ENCODE measurements at places on chromosomes 7 and 10.
A peak's percentile ranks its signal among the peaks of the same experiment; 100 is the strongest.

- DNase-seq = no peak
- no peaks in the 10 kb centered on the region for H3K27me3 ChIP-seq
- no peak overlapping the region for H3K4me3 ChIP-seq
- H3K27ac ChIP-seq = no peak overlapping the region
- H3K4me1 ChIP-seq = no peaks in the 10 kb centered on the region
Observed at GRCh38 chr7:70645279-70645678, 486.7 kb upstream of the GALNT17 start.

DNA sequence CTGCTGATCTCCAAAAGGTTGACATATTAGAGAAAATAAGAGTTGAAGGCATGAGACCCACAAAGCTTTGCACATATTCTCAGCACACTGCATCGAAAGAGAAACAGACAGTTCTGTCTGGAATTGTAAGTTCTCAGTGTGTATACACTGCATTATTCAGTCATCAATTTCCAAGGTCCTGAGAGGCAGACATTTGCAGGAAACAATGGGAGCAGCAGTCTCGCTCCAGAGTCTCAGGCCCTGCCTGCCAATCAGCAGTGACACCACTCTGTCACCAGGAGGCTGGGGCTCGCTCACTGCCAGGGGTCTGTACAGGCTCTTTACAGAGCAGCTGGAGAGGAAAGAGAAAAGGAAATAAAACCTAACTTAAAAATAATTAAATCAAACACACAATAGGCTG lies 36.3 kb downstream of the JAZF1 start:
- no peak overlapping the region for H3K27ac ChIP-seq
- H3K36me3 ChIP-seq = no peaks in the 10 kb centered on the region
- H3K4me1 ChIP-seq = peaks cover 12% of the 10 kb centered on the region
- H3K27me3 ChIP-seq = no peaks in the 10 kb centered on the region
- no peak overlapping the region for H3K4me3 ChIP-seq
- no peak for DNase-seq

- no peak overlapping the region for H3K4me3 ChIP-seq
- H3K36me3 ChIP-seq = no peaks in the 10 kb centered on the region
- H3K4me1 ChIP-seq = no peaks in the 10 kb centered on the region
- no peaks in the 10 kb centered on the region for H3K27me3 ChIP-seq
Observed at GRCh38 chr10:91691981-91692380, 59.1 kb upstream of the PPP1R3C start.

DNA sequence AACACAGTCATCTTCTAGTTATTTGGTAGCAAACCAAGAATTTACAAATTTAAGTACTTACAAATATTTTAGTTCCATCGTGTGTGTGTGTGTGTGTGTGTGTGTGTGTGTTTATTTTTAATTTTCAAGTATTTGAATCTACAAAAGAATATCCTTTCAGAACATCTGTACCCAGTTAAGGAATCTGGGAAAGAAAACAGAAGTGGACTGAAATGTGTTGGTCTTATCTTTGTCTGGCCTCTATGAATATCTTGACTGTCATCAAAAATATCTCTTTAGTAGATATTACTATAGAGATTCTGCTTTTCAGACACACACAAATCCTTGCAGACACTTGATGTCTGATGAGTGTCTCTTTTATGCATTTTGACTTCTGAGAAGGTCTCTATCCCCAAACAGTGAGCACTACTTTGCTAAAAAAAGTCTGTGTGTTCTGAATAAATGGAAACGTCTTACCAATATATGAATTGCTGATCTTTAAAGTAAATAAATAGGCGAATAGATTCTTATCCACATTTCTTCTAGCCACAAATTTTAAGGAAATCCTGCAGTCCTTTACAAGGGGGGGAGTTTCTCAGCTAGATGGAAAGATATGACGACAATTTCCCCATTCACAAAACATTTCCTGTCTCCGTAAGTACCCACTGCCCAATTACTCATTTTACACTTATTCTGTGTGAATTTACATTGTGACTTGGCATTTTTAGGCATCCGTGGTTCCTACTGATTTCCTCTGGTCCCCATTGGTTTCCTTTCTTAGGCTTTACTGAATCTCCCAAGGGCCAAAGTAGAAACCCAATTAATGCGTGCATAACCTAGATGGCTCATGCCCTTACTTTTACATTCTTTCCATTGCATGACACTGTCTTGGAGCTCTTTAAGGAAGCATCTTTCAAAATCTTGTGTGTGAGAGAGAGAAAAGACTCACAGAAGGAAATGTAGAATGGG lies 36.0 kb downstream of the NRCAM start:
- H3K4me1 ChIP-seq = no peaks in the 10 kb centered on the region
- H3K4me3 ChIP-seq = no peak overlapping the region
- no peaks in the 10 kb centered on the region for H3K36me3 ChIP-seq
- no peak for DNase-seq
- H3K27ac ChIP-seq = no peak overlapping the region
- H3K27me3 ChIP-seq = no peaks in the 10 kb centered on the region

- peak overlapping the region; percentile 95 for H3K27ac ChIP-seq
- peaks cover 23% of the 10 kb centered on the region for H3K4me1 ChIP-seq
- H3K36me3 ChIP-seq = no peaks in the 10 kb centered on the region
- DNase-seq = no peak
Observed at GRCh38 chr7:30136117-30136731, 1.4 kb downstream of the MTURN start.

Measured in right atrium auricular region (tissue), 2 donors.